Small intestine (tissue), 16 donors: ENCODE measurements at places on chromosomes 7 and 10. TPM values are rescaled to one million over a fixed set of nuclear protein-coding genes. Genes with fewer than 3 reads are reported as not detected.

ABCA13 gene
- not detected for polyA plus RNA-seq

NRP1 gene
- 2.5 TPM for polyA plus RNA-seq

DNA sequence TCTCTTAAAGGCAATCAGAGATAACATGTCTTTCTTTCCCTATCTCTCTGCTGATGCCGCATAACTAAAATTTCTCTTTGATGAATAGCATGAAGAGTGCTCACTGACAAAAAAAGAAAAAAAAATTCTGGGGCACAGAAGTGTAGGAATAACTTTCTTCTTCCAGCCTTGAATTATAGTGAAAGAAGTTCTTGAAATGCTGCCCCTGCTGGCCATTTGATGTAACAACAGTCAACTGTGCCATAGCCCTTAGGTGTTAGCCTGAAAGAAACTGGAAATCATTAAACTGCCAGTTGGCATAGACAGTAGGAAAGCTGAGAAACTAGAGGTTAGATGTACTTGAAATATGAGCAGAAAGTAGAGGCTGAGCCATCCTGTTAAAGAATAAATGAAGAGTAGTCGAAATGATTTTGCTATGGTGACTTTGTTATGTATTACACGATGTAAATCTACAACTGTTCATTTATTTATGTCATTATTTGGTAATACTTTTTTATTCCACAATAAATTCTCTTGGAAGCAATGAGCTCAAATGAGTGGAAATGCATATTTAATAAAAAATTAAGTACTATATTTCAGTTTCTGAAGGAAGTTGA lies 48.3 kb upstream of the FAM171A1 start:
- peak; percentile 59 for DNase-seq

- DNase-seq: no peak
These were observed 59.8 kb downstream of the LHPP start for GRCh38 chr10:124521429-124521871.

- peak; percentile 40 for DNase-seq
These were observed 98.3 kb downstream of the COL13A1 start for GRCh38 chr10:69899727-69900595.
